ENCODE measurements at places on chromosomes 4 and X.

DNA sequence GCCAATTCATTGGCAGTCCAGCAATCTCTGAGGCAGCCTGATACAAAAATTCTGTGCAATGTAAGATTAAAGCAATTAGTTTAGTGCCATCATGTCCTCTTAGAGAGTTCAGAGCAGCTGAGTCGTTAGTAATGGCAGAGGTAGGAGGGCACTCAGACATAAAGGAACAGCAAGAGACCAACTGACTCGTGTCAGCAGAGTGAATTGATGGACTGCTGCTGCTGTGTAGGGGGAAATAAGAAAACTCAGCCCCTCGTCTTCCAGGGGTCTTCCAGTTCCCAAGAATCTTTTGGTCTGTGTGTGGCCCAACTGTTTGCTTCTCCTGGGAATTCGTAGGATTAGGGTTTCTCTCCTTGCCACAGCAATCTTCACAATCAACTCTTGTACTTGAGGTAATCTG lies 100.9 kb downstream of the TTC29 start:
- no peak for DNase-seq

GRCh38 chrX:16771483-16772398 lies 14.5 kb upstream of the TXLNG start:
- DNase-seq, result no peak

GRCh38 chrX:126509923-126510322 lies 42.7 kb downstream of the DCAF12L1 start:
- no peak for DNase-seq

GRCh38 chrX:48475296-48475695 lies 703 bp upstream of the FTSJ1 start:
- DNase-seq, result no peak

GRCh38 chr4:42655269-42655637 lies 1.7 kb downstream of the ATP8A1 start:
- no peak for DNase-seq

DNA sequence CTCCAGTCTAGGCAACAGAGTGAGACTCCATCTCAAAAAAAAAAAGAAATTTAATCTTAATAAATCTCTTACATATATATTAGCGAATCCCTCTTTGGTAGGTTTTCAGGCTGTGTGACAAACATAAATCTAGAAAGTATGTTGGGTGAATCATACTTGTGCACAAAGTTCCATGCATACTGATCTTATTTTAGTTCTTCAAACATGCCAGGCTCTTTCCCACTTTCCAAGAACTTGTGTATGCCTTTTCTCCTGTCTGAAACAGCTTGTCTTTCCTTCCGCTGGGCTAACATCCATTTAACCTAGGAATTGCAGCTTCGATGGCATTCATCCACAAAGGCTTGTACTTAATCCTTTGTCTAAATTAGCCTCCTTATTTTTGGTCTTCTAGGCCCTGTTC lies 156.6 kb upstream of the CASK start:
- DNase-seq, result no peak

- no peak for DNase-seq
These were observed 133.8 kb downstream of the DDX53 start for GRCh38 chrX:23133551-23133950.

DNA sequence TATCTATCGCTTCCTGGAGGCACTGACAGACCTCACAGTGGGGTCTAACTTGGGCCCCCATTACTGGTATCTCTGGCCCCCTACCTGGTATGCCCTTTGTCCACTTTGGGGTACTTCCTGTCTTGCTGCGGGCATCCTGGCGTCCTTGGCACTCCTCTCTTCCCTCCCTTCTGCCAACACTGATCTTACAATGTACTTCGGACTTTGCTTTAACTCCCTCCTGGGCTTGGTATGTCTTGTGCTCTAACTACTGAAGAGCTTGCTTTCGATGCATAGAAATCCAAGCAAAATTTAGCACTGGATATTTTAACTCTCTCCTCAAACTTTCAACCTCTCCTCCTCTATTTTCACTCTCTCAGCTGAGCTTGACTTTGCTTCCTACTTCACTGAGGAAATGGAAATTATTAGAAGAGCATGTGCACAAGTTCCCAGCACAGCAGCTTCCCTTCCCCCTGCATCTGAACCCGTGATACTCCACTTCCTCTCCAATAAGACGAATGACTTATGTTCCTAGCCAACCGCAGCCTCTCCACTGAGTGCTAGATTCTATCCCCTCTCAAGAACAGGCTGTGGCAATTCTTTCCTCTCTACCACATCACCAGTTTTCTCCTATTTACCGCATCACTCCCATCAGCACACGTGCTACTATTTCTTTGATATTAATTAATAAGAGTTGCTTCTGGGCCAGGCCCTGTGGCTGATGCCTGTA lies 52.9 kb downstream of the SUPT20HL2 start:
- peak; percentile 32 for DNase-seq

DNA sequence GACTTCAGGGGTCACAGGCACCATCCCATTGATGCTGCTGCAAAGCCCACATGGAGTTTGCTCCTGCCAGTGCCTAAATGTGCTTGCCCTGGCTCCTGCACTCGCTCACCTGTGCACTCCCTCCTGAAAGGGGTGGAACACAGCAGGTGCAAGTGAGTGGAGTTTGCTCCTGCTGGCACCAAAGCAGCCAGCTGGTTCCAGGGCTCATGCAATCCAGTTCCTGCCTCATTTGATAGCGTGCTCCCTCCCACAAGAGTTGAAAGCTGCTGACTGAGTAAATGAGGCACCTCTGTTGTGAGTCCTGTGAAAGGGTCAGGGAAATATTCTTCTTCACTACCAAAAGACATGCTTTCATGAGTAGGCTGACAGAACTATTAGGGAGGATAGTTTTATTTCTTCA lies 30.5 kb downstream of the CXCL8 start:
- DNase-seq, result no peak

GRCh38 chr4:100430451-100430850 lies 87.4 kb downstream of the EMCN start:
- peak; percentile 55 for DNase-seq

DNA sequence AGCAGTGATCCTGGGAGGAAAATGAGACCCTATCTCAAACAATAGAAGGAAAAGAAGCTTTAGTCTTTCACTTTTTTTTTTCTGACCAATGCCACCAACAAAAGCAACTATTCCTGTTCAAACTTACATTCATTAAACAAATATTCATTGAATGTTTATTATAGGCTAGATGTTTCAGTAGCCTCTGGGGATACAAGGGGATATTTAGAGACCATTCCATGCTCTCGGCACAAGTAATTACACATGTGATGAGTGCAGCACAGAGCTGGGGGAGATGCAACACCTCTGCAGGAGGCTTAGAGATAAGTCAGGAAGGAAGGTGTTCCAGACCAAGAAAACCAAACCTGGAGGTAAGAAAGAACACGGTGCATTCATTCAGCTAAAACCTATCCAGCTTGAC lies 68.3 kb downstream of the PALLD start:
- no peak for DNase-seq

- no peak for DNase-seq
These were observed 33.4 kb downstream of the RUFY3 start for GRCh38 chr4:70754990-70755688.

- DNase-seq, result no peak
These were observed 101.6 kb upstream of the JADE1 start for GRCh38 chr4:128707864-128708263.

DNA sequence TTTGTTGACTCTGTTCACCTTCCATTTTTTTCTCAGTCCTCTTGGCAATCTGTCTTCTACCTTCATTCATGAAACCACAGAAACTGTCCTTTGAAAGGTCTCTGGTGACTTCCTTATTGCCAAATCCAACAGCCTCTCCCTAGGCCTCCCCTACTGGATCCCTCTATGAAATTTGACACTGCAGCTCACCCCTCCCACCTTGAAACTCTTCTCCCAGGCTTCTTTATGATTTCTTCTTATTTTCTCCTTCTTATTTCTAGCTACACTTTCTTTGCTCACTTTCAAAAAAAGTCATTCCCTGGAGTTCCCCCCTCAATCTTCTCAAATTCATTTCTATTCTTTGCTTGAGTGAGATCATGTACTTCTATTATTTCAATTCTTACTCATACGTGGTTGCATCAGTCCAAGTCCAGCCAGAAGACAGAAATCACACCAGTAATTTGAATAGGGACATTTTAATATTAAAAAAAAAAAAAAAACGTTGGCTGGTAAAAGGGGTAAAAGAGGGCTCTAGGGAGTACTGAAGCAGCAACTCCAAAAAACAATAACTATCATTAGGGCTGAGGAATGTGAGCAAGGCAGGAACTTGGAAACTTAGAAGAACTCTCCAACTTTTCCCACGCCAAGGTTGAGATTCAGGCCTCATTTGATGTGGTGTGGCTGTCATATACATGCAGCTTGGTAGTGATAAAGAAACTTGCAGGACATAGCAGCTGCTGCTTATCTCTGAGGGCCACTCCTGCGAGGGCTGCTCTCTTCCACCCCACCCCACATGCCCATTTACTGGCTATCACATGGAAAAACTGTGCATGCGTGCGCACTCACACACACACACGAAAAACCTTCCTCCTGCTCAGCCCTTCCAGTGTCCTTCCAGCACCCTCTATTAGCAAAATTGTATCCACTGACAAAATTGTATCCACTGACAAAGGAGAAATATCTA lies 169.8 kb upstream of the GALNT7 start:
- DNase-seq, result peak; percentile 53

DNA sequence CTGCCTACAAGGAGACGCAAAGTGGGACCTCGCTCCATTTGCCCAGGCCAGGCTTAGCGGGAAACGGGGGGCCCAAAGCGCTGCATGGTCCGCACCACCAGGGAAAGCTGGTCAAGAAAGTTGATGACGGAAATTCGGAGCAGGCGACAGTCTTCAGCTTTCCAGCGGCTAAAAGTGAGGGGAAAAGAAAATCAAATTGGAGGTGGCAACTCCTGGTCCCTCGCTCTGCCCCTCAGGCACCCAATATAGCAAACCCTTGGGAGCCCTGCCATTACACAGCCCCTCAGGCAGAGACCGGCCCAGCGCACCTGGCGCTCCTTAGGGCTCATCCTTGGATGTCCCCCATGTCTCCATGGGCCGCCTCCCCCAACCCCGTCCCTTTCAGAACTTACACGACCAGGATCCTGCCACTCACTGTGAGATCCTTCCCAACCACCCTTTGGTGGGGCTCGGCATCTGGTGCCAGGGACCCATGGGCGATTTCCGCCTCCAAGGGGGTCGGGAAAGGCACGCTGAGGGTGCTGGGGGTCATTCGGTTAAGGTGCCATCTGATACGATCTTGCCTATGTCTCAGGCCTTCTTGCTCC lies 1.1 kb downstream of the LAGE3 start:
- DNase-seq, result no peak

- DNase-seq, result no peak
These were observed 27.0 kb downstream of the ARHGEF9 start for GRCh38 chrX:63758011-63758410.
